DMS153 (cell line): ENCODE measurements at places on chromosomes 12 and 14.
A peak's percentile ranks its signal among the peaks of the same experiment; 100 is the strongest.

GRCh38 chr14:73462048-73462715 is 3.8 kb upstream of the NUMB start:
- peak; percentile 83 for DNase-seq

- no peak for DNase-seq
Measured at GRCh38 chr14:96277890-96278289, 21.9 kb downstream of the BDKRB1 start.

- DNase-seq = peak; percentile 28
Measured at GRCh38 chr12:93015871-93016751, 87.0 kb upstream of the EEA1 start.

DNA sequence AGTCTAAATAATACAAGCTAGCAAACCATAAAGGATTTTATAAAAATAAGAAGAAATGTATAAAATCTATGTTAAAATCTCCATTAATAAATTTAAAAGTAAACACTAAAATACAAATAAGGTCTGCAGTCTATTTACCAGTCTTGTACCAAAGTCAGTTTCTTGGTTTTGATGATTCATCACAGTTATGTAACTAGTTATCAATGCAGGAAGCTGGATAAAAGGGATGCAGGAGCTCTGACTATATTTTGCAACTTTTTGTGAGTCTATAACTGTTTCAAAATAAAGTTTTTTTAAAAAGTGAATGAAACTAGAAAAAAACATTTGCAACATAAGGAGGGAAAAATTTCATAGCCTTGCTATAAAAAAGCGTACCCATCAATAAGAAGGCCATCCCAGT is 151.5 kb downstream of the DERA start:
- DNase-seq = no peak

GRCh38 chr14:101489092-101489760 is 72.1 kb upstream of the DIO3 start:
- DNase-seq = no peak

- DNase-seq = no peak
Measured at GRCh38 chr14:94648801-94649200, 36.6 kb downstream of the SERPINA3 start.

DNA sequence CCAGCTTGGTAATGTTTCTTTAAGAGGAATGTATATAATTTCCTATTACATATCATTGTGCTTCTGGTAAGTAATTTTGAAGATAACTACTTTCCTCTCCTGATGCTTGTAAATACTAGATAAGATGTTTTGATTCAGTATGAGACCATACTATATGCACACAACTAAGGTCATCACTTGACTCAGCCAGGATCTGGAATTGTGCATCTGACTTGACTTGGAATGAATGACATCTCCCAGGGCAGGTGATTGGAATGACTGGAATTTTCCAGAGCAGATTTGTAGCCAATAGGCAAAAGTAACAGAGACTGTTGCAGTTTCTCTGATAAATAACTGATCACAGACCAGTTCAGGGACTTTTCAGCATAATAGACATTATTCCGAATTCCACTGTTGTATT is 11.1 kb downstream of the BEST3 start:
- DNase-seq = no peak

GRCh38 chr12:77772676-77773298 is 57.9 kb upstream of the NAV3 start:
- DNase-seq = no peak

- no peak for DNase-seq
Measured at GRCh38 chr12:26833743-26834490, 923 bp upstream of the ITPR2 start.

GRCh38 chr12:4049298-4050080 is 176.3 kb upstream of the PARP11 start:
- DNase-seq = no peak

DNA sequence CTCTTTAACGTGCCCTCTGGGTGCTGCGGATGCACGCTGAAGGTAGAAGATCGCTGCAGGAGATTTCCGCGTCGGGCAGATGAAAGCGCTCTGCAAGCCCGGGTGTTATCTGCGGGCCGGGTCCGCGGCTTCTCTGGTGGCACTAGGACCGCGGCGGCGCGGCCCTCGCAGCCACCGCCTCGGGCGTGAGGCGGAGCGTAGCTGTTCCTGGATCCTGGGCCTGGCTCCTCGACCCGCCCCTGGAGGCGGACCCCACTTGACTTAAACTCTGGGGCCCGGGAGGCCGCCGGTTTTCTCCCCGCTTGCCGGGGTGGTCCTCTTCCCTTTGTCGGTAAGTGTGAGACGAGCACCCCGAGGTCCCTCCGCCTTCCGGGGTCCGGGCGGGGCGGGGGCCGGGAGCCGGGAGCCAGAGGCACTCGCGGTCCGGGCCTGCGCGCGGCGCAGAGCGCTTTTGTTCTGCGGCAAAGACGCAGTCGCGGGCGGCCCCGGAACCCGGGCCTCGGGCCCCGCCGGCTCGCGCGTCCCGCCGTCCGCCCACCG is at the start of gene RESF1:
RESF1 (plus strand) TSS at position 255 of the 540 bp plus-strand sequence. CDS start 21,541 bp downstream, outside the sequence.
- peak; percentile 83 for DNase-seq

- DNase-seq = no peak
Measured at GRCh38 chr12:42725809-42726208, 136.3 kb upstream of the PRICKLE1 start.

DNA sequence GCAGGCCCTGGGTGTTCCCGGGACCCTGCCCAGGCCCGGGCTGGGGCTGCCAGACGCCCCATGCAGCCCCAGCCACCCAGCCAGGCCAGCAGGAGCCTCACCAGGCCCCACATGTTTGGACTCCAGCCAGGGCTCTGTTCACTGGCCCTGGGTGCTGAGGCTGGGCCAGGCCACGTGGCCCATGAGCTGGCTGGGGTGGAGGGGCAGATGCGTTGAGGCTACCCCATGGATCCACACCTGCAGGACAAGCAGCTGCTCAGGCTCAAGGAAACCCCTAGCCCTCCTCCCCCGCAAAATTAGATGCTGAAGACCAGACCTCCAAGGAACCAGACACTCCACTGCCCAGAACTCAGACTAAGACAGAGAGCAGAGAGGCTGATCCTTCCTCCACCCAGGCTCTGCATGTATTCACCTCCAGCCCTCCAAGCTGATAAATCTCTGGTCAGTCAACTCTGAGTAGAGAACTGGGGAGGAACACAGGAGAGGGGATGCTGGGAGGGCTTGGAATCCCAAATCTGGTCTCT is 1.6 kb downstream of the CDH24 start:
- DNase-seq = no peak

- DNase-seq = no peak
Measured at GRCh38 chr14:31967669-31967975, 109.5 kb upstream of the ARHGAP5 start.

- no peak for DNase-seq
Measured at GRCh38 chr12:123071857-123072256, 79.0 kb downstream of the PITPNM2 start.

- DNase-seq = peak; percentile 2
Measured at GRCh38 chr12:106285982-106286381, 16.6 kb upstream of the TCP11L2 start.

DNA sequence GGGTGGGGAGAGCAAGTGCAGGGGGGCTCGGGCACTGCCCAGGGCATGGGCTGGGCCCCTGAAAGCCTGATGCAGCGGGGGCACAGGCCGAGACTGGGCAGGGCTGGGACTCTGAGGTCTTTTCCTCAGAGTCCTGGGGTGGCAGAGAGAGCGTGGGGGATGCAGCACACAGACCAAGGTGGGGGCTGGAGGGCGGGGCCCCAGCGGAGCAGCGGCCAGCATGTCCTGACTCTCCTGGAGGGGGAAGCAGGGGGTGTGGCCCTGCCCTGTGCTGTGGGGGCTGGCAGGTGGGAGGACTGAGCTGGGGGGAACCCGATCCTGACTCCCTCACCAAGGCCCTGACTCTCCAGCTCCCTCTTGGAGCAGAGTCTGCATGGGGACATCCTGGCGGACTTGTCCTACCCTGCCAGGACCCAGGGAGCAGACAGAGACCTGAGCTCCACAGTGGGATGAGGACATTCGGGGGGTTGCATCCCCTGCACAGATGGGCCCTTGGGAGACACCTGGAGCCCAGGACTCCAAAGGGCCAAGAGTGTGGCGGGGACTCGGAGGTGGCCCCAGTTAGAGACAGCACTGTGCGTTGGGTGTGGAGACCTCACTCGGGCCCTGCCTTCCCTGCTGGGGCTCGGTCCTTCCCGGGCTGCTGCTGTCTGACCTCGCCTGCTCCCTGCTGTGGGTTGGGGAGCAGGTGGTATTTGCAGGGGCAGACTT is 326.1 kb downstream of the TMEM121 start:
- DNase-seq = no peak

GRCh38 chr12:114894076-114894475 is 210.1 kb upstream of the TBX3 start:
- peak; percentile 97 for DNase-seq

DNA sequence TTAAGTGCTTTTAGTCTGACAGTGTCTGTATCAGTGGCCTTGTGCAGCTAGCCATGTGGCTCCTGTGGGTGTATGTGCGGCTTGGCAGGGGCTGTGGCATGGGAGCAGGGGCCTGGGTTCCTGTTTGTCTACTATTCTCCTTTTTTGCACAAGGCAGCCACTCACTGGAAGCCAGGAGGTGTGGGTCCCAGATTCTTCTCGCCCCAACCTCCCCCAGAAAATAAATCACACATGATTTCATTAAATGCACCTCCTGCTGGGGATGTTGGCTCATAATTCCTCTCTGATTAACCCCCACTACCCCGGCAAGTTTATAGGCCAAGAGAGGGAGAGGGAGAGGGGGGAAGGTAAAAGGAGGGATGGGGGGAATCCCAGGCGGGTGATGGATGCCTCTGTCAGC is 17.6 kb downstream of the CALCOCO1 start:
- no peak for DNase-seq

DNA sequence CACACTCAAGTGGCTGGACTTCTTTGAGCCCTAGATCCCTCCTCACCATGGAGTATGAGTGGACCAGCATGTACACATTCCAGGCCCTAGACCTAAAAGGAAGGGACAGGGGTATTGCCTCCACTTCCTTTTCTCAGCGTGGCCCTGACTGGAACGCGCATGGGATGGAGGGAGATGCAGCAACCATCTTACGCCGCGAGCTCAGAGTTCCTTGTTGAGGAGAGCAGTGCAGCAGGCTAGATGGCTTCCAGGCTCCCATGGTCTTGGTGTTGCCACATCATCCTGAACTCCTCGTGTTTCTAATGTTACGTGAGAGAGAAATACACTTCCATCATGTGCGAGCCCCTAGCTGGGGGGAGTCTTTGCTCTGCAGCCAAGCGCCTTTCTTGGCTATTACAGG is 61.8 kb upstream of the DIO3 start:
- no peak for DNase-seq

GRCh38 chr14:51511265-51511664 is 140.4 kb upstream of the FRMD6 start:
- no peak for DNase-seq

GRCh38 chr12:52210925-52211650 is 19.3 kb upstream of the KRT80 start:
- no peak for DNase-seq

GRCh38 chr14:51585055-51585454 is 66.7 kb upstream of the FRMD6 start:
- no peak for DNase-seq

DNA sequence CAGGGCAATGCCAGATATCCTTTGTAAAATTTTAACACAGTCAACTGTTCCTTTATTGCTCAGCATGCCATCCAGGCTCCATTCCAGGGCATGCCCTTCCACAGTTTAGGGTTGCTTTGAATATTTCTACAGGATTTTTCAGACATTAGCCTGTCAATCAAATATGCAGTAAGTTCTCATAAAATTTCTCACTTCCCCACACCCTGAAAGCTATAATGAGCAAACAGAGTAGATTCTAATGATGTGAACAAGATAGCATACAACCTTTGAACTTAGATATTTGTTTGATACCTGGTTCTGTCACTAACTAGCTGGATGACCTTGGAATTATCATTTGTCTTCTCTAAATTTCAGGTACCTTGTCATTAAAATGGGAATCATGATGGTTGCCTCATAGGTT is 251.2 kb downstream of the SYT1 start:
- DNase-seq = no peak

GRCh38 chr12:68762691-68763090 is 16.7 kb downstream of the SLC35E3 start:
- no peak for DNase-seq

GRCh38 chr12:100450735-100451134 is 22.9 kb upstream of the NR1H4 start:
- no peak for DNase-seq

GRCh38 chr12:2161473-2161872 is 108.7 kb downstream of the CACNA1C start:
- DNase-seq = no peak

- peak; percentile 68 for DNase-seq
Measured at GRCh38 chr14:89773644-89774316, 180.8 kb downstream of the EFCAB11 start.

GRCh38 chr12:48030173-48030650 is 25.9 kb upstream of the COL2A1 start:
- DNase-seq = peak; percentile 16

- DNase-seq = no peak
Measured at GRCh38 chr12:31896514-31897039, 62.6 kb upstream of the RESF1 start.

- peak; percentile 55 for DNase-seq
Measured at GRCh38 chr14:34368115-34368970, 93.7 kb downstream of the SPTSSA start.

GRCh38 chr12:10365696-10366405 is 24.0 kb downstream of the KLRK1 start:
- peak; percentile 42 for DNase-seq

GRCh38 chr14:20668969-20669368 is 15.4 kb upstream of the RNASE4 start:
- DNase-seq = no peak

GRCh38 chr14:34113991-34114390 is 163.1 kb upstream of the EGLN3 start:
- no peak for DNase-seq

GRCh38 chr14:53043027-53043581 is 92.3 kb upstream of the FERMT2 start:
- no peak for DNase-seq

DNA sequence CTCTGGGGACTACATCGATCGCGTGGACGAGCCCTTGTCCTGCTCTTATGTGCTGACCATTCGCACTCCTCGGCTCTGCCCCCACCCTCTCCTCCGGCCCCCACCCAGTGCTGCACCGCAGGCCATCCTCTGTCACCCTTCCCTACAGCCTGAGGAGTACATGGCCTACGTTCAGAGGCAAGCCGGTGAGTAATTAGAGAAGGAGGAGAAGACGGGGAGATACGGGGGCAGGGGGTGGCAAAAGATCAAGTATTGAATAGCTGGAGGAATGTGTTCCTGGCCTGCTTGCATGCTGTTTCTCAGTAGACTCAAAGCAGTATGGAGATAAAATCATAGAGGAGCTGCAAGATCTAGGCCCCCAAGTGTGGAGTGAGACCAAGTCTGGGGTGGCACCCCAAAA is 21.9 kb downstream of the OS9 start:
- no peak for DNase-seq

GRCh38 chr12:117485984-117486839 is 124.8 kb upstream of the NOS1 start:
- peak; percentile 98 for DNase-seq

- no peak for DNase-seq
Measured at GRCh38 chr14:73426877-73427276, 31.5 kb downstream of the NUMB start.

- no peak for DNase-seq
Measured at GRCh38 chr12:2250797-2251196, 198.0 kb downstream of the CACNA1C start.
